Right forelimb (tissue), 1 donor: ENCODE measurements at places on chromosomes 12 and 14.
A peak's percentile ranks its signal among the peaks of the same experiment; 100 is the strongest.

DNA sequence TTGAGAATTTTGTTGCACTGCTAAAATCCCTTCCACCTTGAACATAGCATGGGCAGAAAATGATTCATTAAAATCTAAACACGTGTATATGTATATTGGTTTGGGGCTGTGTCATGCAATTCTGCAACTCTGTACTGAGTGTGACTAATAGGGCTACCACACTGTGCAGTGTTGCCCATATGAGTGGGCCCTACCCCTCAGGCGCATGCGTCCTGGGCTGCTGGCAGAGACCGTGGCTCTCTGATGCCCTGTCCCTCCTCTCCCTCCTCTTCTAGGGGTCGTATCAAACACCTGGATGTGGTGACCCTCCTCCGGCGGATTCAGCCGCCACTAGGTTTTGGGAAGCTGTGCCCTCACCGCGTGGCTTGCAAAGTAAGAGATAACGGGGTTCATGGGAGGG, 128.4 kb upstream of the FKBP4 start:
- no peak for DNase-seq

DNA sequence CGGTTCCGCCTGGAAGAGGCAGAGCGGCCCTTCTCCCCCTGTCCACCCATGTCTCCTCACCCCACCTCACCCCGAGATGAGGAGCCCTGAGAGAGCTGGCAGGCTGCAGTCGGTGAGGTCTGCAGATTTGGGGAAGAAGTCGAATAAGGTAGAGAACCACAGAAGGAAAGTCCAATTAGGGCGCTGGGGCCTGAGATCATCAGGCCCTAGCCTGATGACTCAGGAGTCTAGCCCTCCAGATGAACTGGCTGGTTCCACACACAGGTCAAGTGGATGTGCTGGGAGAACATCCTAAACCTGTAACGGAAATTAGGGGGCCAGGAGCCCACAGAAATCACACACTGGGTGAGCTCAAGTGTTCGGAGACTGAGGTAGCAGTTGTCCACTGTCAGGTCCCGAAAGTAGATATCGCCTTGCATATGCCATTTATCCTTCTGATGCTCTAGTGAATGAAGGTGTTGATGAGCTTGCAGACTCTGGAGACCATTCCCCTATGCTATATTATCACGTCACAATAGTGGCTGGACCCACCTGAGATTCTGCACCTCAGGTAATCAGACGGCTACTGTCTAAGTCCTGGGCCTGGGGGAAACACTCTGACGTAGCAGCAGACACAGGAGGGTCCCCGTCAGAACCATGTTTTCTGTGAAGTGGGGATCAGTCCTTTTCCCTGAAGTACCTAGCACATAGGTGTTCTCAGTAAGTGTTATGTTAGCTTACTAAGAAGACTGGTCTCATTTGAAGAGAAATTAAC, 886 bp upstream of the METTL17 start:
- no peak for DNase-seq

GRCh38 chr12:97837401-97837800, 374.8 kb downstream of the RMST start:
- DNase-seq: no peak

GRCh38 chr14:34003082-34003668, 52.3 kb upstream of the EGLN3 start:
- no peak for DNase-seq

DNA sequence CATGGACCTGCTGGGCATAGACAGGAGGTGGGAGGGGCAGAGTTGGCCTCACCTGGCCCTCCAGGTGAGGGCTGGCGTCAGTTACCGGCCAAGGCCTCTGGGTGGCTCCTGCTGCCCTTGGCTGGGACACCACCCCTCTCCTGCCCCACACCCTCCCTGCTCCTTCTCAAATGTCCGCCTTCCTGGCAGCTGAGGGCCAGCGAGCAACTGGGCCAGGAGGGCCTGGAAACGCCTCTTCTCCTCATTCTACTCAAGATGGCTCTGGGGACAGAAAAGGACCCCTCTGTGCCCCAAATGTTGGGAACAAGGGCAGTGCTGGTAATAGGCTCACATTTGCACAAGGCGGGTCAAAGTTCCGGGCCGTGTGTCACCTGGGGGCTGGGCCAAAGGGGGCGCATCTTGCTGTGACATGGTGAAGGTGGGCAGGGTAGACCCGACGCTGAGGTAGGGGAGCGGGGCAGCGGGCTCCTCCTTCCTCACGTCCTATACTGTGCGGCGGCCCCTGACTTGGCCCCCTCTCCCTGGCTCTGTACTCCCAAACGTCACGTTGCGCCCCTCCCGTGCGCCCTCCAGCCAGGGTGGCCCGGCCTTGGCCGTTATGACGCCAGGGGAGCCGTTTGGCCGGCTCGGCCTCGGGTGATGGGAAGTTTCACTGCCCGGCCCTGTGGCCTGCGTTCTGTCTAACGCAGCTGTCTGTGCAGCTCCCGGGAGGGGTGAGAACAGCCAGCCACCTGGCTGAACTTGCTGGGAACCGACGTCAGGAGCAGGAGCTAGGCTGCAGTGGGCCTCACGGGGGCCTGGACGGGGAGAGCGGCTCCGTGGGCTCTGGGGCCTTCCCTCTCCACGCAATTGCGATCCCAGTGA, 18.0 kb upstream of the DLK1 start:
- peak; percentile 92 for DNase-seq

GRCh38 chr12:49823350-49823749, 4.9 kb downstream of the NCKAP5L start:
- DNase-seq: no peak

DNA sequence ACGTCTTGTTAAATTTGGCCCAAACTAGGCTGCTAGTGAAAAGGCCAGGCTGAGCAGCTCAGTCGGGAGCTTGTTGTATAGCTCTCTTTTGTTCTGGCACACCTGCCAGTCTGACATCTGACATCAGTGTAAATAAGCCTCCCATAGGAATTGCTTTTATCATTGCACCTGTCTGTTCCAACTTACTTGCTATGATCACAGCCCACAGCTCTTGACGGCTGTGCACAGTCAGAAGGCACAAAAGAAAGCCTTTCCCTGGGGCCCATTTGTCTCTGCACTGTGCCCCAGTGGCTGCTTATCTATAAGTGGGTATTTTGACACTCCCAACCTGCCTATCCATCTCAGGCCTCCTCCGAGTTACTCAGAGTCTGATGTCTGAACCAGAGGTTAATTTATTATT, 324.5 kb downstream of the NUAK1 start:
- DNase-seq: no peak

GRCh38 chr12:93430280-93430679, 11.5 kb downstream of the UBE2N start:
- no peak for DNase-seq
